ENCODE measurements at places on chromosomes 5 and 9.

DNA sequence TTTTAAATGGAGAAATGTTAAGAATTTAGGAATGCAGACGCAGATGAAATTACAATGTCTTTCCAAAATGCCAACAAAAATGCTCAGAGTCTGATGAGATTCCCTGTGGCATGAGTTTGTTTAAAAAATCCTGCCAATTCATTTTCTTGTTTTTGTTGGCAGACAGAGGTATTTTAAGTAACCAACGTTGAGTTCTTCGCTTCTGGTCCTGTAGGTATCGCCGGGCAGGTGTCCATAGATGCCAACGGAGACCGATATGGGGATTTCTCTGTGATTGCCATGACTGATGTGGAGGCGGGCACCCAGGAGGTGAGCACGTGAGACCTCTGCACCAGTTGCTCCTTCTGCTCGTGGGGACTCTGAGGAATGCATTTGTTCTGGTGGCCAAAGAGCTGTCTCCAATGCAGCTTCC lies 69.4 kb downstream of the NPR3 start:
- no peak for DNase-seq

DNA sequence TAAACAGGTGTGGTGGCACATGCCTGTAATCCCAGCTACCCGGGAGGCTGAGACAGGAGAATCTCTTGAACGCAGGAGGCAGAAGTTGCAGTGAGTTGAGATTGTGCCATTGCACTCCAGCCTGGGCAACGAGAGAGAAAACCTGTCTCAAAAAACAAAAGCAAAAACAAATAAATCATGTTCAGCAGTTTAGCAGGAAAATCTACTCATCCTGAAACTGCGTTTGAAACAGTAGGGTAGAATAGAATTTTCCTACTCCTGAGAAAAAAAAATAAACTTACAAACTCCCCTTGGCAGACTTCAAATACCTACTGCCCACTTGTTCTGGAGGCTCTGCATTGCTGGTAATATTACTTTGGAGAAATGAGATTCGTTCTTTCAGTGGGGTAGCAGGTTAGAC lies 367.7 kb downstream of the GADD45G start:
- no peak for DNase-seq

DNA sequence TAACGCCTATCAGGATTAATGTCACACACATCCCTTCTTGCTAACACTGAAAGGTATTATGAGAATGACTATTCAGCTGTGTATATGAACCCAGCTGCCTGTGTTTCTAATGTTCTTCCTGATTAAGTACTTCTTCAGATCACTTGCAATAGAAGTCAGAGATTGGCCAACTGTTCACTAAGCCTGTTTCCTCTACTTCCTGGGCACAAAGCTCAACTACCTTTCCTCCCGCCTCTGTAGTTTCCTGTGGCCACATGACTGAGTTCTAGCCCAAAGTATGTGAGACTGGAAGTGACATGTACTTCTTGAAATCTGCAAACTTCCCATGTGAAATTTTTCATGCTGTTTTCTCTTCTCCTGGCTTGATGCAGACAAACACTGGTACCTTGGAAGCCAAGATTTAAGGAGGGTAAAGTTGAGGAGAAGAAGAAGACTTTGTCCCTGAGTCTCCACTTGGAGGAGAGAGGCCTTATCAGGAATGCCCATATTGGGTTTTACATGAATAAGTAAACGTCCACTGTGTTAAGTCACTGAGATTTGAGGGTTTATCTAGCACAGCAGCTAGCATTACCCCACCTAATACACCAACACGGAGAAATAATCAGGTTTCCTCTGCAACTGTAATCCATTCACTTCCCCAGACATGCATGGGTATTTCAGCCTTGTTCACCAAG lies 58.6 kb downstream of the SLIT3 start:
- no peak for DNase-seq

- no peak for DNase-seq
Observed at GRCh38 chr5:36396640-36397039, 94.9 kb upstream of the RANBP3L start.

DNA sequence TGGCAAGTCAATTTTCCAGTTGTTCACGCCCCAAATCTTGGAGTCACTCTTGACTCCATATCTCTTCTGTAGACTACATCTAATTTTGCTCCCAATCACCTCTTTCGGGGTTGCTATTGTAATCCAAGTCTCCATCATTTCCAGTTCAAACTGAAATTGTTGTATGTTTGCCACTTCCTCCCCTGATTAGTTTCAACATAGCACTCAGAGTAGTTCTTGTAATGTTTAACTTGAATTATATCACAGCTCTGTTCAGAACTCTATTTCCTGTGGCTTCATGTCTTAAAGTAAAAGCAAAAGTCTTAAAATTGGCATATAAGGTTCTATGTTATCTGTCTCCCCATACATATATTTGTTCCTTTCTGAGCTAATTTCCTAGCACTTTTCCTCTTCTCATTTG lies 348.5 kb upstream of the RIOK2 start:
- no peak for DNase-seq

- no peak for DNase-seq
Observed at GRCh38 chr9:134951461-134951860, 33.7 kb upstream of the FCN1 start.
